ENCODE measurements at places on chromosomes 3 and 15.

GRCh38 chr15:31831596-31831995 lies 198.7 kb upstream of the CHRNA7 start:
- DNase-seq = no peak

DNA sequence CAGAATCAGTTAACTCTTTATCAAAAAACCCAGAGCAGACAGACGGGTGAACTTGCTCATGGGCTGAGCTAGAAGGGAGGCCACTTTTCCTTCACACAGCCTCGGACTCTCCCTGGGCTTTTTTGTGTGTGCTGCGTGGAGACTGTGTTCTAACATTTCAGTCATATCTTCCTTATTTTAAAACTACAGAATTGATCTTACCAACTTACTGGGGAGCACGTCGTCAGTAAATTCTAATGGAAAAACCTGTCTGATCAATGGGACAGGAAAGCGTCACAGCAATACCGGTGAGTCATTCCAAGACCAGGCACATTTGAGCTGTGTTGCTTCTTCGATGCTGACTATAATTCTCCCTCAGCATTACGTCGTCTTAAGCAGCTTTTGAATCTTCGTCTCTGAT lies 145.1 kb downstream of the LPP start:
- no peak for DNase-seq

GRCh38 chr15:99562238-99562637 lies 3.5 kb upstream of the MEF2A start:
- DNase-seq = no peak

GRCh38 chr3:171883893-171884279 lies 40.7 kb downstream of the TMEM212 start:
- DNase-seq = no peak

DNA sequence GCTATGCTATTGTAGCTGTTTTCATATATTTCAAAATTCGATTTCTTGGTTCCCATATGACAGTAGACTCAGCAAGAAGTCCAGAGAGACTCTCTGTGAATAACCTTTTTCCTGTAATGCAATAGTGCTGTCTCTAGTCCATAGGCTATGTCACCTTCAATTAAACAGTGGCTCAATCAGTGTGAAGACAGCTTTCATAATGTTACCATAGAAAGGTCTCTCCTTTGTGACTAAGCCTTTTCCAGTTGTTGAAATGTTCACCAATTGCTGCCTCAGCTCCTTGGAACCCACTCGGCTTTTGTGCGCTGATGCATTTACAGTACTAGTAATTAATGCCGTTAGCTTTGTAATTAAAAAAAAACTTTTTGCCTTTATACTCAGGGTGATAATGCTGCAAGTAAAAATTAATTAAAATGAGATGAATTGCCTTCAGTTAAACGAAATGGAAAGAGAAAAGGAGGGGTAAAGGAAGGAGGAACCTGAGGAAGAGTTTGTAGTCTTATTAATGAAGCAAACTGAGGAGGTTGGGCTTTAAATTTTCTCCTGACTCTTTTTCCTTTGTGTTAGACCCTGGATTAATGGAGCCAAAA lies 214.8 kb downstream of the LSAMP start:
- DNase-seq = no peak

GRCh38 chr3:189212681-189213080 lies 40.9 kb downstream of the TPRG1 start:
- DNase-seq = no peak

DNA sequence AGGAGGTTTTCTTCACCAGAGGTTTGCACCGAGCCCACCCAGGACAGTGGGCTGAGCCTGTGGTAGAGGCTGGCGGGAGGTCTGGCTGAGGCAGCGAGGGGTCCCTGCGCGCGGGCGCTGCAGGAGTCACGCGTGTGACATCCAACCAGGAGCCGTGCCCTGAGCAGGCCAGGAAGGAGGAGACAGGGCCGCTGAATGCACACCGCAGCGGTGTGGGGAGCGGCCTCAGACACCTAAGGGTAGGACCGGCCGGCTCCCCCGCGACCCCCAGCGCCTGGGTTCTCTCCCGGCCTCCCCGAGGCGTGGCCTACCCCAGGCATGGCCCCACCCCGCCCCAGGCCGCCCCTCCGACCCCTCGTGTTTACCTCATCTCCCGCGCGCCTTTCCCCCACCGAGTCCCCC lies 412 bp downstream of the SLC41A3 start:
- DNase-seq = peak; percentile 18

DNA sequence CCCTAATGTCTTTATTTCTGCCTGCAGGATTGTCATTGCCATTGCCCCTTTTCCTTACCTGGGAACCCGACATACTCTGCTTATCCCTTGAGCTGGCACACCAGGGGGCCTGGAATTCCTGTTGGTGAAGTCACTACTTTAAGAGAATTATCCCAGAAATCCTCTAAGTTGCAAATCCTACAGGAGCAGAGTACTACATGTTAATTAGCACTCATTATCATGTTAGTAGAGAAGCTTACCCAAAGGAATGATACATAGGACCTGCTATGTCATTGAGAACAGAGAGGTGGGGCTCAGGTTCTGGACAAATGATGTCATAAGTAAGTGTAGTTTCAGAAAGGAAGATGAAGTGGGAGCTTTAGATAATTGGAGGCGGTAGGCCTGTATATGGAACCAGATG lies 27.4 kb downstream of the SCG5 start:
- no peak for DNase-seq

DNA sequence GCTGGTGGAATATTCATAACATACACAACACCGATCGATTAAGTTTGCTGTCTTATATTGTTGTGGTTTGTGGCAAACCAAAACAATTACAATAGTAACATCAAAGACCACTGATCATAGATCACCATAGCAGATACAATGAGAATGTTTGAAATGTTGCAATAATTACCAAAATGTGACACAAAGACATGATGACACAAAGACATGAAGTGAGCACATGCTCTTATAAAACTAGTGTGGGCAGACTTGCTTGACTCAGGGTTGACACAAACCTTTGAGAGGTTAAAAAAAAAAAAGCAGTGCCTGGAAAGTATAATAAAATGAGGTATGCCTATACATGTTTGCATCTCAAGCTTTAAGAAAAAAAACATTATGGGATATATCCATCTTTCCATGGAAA lies 130.3 kb downstream of the NR1I2 start:
- DNase-seq = no peak

GRCh38 chr3:47324278-47324865 lies 41.6 kb downstream of the KLHL18 start:
- DNase-seq = peak; percentile 82

DNA sequence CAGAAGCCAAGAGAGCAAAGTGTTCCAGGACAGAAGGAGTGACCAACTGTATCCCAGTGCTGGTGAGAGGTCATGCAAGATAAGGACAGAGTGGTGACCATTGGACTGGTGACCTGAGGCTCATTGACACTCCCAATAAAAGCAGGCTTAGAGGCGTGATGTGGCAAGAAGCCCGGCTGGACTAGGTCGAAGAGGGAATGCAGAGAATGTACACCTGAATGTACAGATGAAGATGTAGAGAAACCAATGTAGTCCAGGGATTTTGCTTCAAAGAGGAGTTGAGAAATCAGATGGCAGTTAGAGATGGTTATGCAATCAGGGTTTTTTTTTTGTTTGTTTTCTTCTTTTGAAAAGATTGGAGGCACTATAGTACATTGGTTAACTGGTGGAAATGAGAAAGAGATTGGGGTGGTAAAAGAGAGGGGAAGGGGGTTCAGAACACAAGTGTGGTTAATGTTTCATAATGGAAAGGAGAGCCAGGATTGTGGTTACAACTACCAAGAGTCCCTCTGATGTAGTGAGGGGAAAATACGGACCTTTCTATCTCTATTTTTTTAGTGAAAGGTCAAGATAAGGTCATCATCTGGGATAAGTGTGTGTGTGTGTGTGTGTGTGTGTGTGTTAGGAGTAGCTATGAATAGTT lies 23.3 kb downstream of the ST3GAL6 start:
- DNase-seq = peak; percentile 9

- DNase-seq = no peak
These were observed 24.9 kb downstream of the SIAH2 start for GRCh38 chr3:150737874-150738679.

- DNase-seq = no peak
These were observed 504.6 kb downstream of the LPP start for GRCh38 chr3:188658606-188659005.

DNA sequence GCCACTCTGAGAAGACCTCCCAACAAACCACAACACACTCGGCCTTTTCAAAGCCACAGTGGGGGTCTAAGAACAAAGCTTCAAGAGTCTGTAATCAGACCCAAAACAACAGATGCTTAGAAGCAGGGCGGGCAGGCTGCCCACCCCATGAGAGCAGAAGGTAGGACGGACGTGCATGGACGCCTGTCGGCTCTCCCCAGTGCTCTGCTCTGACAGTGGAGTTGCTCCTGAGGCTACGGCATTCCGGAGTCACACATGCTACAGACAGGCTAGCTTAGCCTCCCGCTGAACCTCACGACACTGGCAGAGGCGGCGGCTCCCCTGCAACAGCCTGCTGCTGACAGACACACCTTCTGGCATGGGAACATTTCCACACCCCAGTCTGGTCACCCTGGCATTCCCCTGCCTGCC lies 33.5 kb downstream of the SLCO2A1 start:
- peak; percentile 42 for DNase-seq

- peak; percentile 23 for DNase-seq
These were observed 28.2 kb downstream of the NEK4 start for GRCh38 chr3:52742418-52743041.

DNA sequence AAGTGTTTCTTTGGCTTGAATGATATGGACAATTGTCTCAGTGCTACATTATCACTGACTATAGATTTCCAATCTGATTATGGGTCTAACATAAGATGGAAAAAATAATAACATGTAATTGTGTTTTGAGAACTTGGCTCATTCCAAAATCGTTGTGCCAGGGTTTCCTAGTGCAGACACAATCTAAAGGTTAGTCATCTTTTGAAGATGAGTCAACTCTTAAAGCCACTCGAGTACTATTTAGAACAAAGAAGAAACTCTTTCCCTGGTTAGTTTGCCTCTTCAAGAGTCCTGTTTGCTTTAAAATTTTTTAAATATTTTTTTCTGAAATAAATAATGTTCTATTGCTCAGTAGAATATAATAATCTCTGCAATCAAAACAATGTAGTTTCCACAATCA lies 301.0 kb downstream of the CADM2 start:
- DNase-seq = peak; percentile 1

- no peak for DNase-seq
These were observed 80.0 kb downstream of the WWTR1 start for GRCh38 chr3:149577801-149578200.

GRCh38 chr3:134598763-134599545 lies 51.9 kb downstream of the KY start:
- no peak for DNase-seq

DNA sequence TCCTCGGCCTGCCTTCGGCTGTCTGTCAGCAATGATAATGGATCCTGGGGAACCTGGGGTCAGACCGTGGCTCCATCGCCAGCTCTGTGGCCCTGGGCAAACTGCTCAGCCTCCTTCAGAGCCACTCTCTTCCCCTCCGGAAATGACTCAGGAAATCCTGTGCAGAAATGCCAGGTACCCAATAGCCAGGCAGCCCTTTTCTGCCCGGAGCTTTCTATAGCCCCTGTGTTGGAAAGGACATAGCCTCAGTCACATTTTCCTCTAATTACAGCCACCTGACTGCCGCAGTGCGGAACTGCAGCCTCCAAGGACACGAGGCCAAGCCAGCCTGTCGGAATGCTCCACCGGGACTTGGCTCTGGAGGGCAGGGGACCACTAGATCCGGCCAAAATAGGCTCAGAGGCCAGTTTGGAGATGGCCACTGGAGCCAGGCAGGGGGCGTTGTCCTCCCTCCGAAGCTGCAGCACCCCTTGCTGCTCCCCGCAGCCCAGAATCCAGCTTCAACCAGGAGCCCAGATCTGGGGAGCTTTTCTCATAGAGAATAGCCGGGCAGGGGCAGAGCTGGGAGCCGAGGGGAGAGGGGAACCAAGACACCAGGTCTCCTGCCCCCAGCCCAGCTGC lies 11.6 kb upstream of the ZXDC start:
- no peak for DNase-seq

DNA sequence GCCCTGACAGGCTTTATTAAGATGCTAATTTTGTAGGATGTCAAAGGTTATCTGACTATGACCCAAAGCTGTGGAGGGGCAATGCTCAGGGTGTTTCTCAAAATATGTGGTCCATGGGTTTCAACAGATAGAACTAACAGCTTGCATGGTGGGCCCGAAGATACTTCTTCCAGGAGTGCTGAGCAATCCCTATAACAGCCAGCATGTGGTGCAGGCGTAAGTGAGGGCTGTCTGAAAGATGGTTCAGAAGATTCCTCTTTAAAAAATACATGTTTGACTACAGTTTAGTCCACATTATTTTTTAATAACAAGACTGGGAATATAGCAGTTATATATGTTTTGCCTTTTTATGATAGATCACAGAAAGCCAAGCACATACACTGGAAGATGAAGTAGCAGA lies 7.6 kb downstream of the SCG3 start:
- DNase-seq = no peak

DNA sequence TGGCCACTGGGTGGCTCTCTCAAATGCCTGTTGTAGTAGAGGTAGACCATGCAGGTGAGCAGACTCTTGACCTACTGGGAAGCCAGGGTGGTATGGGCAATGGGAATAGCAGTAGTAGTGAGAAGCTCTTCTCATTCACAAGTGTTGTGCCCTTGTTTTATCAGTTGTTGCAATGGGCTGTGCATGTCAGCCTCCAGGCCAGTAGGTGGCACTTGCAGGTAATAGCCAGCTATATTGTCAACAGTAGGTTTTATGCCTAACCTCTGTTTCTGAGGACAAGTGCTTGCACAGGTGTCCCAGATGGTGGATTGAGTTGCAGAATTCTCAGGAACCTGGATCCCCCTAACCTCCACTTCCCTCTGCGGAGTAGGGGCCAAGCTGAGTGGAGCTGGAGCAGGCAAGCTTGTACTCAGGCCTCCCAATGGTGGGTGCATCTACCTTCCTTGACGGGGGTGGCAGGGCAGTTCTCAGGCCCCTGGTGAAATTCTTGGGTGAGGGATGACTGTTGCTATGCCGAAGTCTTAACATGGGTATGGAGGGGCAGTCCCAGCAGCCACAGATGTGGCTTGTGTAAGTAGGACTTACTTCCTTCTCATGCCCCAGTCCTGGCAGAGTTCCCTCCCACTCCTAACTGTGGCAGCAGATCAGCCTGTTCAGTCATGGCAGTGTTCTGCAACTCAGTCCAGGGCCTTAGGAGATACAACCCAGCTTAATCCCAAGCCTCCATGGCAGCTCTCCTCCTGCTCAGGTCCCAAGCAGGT lies 104.3 kb downstream of the NEO1 start:
- no peak for DNase-seq

DNA sequence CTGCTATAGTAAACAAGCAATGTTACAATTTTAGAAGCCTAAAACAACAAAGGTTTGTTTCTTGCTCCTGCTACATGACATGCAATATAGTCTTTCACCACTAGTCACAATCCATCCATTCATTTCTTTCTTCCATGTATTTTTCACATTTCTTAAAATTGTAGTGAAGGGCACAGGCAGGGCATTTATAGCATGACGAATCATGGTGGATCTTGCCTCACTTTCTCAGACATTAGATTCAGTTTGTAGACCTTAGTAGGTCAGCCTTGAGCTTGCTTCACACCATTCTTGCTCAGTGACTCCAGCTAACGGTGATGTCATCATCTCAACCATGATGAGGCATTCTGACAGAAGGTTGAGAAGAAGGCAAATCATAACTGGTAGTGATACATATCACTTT lies 546.8 kb downstream of the TBL1XR1 start:
- peak; percentile 47 for DNase-seq

- peak; percentile 53 for DNase-seq
These were observed 84.5 kb downstream of the MITF start for GRCh38 chr3:69823743-69824142.

Data from fibroblast of upper back skin (primary cell).